Cortex of kidney (tissue), 1 donor: ENCODE measurements at places on chromosomes 13 and 19.

DNA sequence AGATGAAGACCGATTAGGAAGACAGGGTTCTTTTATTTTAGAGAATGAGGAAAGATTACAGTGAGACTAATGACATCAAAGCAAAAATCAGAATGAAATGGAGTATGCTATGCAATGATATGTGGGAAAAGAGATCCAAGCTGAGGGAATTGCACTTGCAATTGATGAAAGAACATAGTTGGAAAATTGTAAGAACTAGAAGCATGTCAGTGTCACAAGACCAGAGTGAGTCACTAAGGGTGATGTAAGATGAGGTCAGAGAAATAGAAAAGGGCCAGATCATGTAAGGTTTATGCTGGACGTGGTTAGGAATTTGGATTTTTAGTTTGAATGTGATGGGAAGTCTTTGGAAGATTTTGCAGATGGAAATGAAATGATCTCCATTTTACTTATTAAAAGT, 1937.3 kb downstream of the OLFM4 start:
- DNase-seq, result no peak

GRCh38 chr13:22427066-22427465, 753.7 kb upstream of the SGCG start:
- no peak for DNase-seq

- no peak for DNase-seq
Measured at GRCh38 chr19:5789886-5790558, 941 bp downstream of the DUS3L start.

- DNase-seq, result no peak
Measured at GRCh38 chr13:68190818-68191217, 960.7 kb upstream of the PCDH9 start.

DNA sequence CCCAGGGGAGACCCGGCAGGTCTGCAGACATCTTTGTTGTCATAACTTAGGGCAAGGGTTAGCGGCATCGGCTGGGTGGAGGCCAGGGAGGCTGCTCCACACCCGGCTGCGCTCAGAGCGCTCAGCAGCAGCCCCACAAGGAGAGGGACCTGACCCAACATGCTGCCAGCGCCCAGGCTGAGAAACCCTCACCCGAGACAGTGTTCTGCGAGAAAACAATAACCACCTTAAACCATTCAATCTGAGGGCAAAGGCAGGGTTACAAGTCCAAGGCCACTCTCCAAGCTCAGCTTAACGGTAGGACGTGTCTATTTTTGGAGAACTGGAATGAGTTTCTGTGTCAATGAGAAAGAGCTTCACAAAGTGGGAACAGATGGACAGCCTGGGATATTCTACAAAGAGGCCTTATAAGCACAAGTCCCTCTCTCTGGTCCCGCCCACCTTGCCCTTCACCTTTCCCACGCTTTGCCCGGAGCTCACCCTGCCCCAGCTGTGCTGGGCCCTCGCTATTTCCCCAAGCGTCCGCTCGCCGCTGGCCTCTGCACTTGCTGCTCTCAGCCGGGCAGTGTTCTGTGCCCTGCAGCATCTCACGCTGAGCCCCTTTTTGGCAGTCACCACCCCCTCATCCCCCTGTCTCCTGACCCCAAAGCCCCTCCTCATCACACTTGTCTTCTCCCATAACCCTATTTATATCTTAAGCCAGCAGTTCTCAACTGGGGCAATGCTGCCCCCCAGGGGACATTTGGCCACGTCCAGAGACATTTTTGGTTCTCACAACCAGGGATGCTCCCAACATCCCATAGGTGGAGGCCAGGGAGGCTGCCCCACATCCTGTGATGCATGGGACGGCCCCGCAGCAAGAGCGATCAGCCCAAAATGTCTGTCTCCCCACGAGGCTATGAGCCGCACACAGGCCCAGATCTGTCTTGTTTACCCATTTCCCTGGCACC, 17.6 kb downstream of the PPP1R12C start:
- DNase-seq, result no peak

DNA sequence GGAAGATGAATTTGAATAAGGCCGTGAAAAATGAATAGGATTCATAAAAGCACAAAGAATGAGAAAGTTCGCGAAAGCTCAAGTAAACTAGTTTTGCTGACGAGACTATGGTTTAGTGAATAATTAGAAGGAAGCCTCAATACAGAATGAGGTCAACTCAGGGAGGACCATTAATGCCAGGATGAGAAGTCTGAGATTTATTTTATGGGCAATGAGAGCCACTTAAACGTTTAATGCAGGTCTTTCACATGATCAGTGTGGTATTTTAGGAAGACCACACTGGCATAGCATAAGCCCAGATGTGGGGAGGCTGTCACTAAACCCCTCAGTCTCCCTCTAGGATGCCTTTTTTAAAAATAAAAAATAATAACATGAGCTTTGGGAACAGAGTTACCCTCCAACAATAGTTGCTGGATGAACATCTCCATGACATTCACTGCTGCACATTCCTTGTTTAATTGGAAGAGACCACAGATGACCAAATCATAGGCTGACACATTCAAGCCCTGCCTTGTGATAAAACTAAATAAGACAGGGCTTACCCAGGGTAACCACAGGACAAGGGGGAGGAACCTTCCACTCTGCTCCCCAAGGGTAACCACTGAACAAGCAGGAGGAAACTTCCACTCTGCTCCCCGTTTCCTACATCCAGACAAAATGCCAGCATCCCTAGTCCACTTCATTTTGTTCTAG, 43.6 kb upstream of the LSM14A start:
- no peak for DNase-seq

DNA sequence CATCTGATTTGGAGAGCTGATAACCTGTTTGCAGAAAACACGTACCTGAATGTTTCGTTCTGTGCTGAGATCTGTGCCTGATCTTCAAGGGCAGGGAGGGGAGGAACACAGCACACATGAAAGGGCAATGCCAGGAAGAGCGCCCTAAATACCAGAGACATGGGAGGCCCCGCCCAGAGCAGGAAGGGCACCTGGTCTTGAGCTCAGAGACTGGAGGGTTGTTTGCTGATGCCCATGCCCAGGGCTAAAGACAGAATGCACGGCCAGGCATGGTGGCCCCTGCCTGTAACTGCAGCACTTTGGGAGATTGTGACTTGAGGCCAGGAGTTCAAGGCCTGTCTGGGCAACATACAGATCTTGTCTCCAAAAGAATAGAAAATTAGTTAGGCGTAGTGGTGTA, 183.2 kb downstream of the TUBA3C start:
- no peak for DNase-seq
